ENCODE measurements at places on chromosomes 6 and 20.

GRCh38 chr6:148200781-148201180, 141.9 kb upstream of the SASH1 start:
- no peak for DNase-seq

GRCh38 chr6:305371-306206, 13.3 kb downstream of the DUSP22 start:
- DNase-seq, result no peak

DNA sequence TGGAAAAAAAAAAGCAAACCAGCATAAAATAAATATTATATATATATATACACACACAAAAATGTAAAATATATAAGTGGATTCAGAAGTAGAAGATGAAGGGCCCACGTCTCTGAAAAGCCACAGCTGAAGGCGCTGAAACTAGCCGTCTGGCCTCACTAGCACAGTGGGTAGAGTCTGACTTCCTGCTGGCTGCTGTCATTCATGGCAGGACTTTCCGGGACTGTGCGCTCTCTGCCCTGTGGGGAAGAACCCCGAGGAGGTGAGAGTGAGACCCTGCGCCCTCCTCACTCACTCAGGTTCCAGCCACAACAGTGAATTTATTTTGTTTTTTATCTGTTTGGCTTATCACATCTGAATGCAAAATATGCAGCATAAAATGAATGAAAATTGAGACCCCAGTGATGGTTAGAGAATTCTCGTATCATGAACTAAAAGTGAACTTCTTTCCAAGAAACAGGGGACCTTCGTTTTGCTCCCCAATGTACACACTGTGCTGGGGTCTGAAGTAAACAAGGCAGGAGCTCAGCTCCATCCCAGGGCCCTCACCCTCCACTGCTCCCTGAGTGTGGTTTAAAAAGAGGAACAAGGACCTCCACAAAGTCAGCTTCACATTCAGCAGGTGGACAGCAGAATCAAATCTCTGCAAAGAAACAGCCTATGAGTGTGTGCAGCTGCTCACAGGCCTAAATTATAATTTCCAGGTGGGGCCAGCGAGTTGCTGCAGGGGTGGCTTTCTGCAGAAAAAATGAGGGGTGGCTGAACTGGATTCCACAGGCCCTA, 1.3 kb upstream of the RAMACL start:
- DNase-seq, result no peak

DNA sequence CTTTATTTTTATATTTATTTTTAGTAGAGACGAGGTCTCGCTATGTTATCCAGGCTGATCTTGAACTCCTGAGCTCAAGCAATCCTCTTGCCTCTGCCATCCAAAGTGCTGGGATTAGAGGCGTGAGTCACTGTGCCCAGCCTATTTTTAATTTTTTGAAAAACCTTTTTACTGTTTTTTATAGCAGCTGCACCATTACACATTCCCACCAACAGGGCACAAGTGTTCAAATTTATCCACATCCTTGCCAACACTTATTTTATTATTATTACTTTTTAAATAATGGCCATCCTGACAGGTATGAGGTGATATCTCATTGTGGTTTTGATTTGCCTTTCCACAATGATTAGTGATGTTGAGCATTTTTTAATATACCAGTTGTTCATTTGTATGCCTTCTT, 42.5 kb downstream of the PACSIN1 start:
- DNase-seq, result no peak

Data from CD4-positive, alpha-beta T cell treated with Interleukin-17A for 4 hours (primary cell).